ENCODE measurements at places on chromosomes 3 and 15.

GRCh38 chr3:88882121-88882520 lies 225.3 kb upstream of the EPHA3 start:
- DNase-seq: no peak

- DNase-seq: no peak
These were observed 1.4 kb downstream of the SLC41A3 start for GRCh38 chr3:126082362-126083137.

GRCh38 chr3:9193633-9194195 lies 55.7 kb downstream of the SRGAP3 start:
- DNase-seq: no peak

DNA sequence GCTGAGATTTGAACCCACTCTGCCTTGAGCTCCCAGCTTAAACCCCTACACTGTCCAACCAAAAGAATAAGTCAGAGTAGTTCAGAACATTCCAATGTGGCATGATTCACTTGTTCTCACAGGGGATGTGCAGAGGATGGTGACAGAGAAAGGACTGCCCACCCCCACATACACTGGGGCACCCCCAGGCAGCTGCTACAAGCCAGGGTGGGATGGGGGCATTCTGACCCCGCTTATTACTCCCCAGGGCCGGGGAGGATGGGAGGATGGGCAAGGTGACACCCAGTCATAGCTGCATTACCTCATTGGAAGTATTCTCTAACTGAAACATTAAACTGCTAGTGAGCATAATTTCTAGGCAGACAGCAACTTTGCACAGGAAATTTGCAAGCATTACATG lies 126.0 kb upstream of the PRR20G start:
- DNase-seq: no peak

- no peak for DNase-seq
These were observed 1268.9 kb downstream of the OTOL1 start for GRCh38 chr3:162765524-162765923.

GRCh38 chr3:160709477-160710182 lies 32.7 kb downstream of the ARL14 start:
- no peak for DNase-seq

GRCh38 chr3:48851407-48851806 lies 3.7 kb upstream of the PRKAR2A start:
- DNase-seq: no peak

DNA sequence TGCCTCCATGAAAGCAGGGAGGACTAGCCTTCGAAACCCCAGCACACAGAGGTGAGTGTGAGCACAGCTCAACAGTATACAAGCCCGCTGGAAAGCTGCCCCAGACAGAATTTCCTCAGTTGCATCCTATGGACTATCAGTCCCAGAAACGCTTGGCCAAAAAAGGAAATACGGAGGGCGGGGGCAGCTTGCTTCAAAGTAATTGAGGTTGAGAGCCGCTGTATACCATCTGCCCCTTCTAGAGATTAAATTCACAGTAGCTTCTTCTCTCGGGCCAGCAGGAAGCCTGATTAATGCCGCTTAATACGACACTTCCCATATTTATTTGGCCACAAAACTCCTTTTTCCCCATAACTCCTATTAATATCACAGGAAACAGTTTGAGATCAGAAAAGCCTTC lies 88.7 kb downstream of the LIPC start:
- DNase-seq: no peak

DNA sequence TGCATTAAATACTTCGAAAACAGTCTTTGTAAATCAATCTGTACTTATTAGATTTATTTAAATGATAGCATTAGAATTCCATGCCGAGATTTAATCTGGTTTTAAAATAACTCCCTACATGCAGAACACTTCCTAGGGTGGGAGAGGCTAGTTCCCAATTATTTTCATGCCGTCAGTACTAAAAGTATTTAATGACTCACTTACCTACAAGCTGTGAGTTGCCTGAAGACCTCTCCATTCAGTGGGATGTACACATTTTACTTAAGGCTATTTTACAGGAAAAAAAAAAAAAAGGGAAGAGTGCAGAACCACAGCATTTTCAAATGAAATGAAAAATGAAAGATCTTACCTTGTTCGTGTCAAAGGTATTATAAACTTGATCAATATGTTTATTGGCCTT lies 469 bp downstream of the GUCA1C start:
- no peak for DNase-seq

GRCh38 chr3:192419312-192419711 lies 308.0 kb downstream of the FGF12 start:
- no peak for DNase-seq

DNA sequence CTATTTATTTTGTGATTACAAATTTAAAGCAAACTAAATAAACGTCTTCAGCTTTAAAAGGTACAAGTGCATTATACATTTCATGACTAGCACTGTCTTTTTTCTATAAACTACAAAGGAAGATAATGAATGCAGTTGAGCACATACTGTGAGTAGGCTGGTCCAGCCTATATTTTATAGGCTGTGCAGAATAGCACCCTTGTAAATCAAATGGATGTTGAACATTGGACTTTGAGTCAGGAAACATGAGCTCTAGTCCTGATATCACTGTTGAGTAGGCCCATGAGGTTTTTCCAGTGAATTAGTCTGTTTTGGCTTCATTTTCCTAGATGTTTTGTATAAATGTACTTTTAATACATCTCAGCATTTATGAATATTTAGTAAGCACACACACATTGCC lies 447.3 kb upstream of the KCNMB2 start:
- no peak for DNase-seq

- DNase-seq: no peak
These were observed 43.5 kb upstream of the UBE2E1 start for GRCh38 chr3:23762214-23762613.

DNA sequence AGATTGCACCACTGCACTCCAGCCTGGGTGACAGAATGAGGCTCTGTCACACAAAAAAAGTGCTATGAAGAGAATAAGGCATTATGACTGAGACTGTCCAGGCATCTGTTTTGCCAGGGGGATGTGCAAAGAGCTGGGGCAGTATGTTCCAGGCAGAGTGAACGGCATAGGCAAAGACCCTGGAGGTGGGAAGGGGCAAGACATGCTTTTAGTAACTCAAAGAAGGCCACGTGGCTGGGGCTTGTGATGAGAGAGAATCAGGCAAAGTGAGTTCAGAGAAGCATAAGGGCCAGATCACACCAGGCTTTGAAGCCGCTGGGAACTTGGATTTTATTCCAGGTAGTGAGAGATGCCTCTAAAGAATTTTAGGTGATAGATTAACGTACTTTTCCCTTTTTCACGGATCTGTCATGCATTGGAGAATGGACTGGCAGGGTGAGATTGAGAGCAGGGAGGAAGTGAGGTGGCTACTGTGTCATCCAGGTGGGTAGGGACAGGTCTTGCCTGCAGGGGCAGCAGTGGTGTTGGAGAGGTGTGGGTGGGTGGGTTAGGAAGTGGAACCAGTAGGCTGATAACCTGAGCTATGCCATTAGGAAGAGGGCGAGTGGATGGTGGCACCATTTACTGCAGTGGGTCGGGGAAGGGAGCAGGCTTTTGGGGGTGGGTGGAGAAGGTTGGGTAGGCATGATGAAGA lies 31.7 kb downstream of the ATP2B2 start:
- DNase-seq: no peak

GRCh38 chr3:122004107-122004506 lies 17.9 kb downstream of the ILDR1 start:
- no peak for DNase-seq

DNA sequence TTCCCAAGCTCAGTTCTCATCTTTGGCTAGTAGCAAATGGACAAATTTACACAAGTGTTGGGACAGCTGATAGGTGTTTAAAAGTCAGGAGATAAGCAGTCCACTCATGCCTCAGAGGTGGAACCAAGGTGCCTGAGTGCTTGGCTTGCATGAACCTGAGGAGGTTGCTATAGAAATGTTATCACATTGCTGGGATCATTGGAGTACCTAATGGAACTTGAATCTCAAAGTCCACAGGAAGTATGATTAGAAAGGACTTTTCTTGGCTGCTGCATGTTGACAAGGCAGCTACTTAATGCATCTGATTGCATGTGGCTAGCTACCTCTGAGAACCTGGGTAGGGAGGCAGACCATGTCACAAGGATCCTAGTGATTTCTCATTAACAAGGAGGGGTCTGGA lies 39.5 kb upstream of the C3orf80 start:
- no peak for DNase-seq

DNA sequence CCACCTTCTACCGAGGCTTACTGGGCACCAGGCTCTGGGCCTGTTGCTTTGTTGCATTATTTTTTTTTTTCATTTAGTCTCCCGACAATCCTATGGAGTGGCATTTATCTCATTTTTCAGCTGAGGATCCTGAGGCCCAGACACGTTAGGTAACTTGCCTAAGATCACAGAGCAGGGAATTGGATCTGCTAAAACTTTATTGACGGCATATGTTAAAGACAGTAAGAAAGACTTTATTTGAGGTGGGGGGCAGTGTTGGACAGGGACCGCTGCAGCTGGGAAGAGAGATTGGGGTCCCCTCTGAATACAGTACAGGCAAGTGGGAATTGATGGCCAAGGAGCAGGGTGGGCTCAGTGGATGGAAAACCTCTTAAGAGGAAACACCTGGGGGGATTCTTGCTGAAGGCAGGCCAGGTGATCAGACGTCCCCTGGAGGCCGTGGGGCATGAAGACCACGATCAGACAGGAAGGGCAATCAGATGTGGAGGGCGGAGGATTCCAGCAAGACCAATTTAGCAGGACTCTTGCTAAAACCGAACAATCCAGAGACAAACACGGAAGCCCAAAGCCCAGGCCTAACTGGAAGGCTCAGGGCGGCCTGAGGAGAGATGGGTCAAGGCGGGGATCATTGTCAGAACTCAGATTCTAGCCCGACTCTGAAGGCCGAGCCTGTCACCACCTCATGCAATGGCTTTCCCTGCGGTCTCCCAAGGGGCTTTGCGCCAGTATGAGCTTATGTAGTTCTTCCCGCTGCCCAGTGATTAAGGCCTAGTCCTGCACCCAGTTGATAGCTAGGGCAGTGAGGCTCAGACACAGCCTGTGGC lies 53.7 kb downstream of the RGMA start:
- DNase-seq: no peak

DNA sequence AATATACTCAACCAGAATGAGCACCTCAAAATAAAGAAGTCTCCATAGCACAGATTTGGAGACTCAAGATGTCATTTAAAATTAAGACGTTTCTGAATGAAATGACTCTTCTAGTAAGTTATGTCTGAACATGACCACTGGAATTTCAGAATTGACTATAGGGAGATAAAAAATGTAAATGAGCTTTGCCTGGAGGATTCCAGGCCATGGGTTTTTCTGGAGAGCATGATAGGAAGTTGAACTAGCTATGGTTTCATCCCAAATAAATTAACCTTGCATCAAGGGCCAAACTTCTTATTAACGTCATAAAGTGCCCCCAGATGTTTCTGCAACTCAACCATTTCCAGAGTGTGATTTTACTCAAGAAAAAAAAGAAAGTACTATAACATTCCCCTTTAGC lies 222.6 kb upstream of the NR2F2 start:
- no peak for DNase-seq

DNA sequence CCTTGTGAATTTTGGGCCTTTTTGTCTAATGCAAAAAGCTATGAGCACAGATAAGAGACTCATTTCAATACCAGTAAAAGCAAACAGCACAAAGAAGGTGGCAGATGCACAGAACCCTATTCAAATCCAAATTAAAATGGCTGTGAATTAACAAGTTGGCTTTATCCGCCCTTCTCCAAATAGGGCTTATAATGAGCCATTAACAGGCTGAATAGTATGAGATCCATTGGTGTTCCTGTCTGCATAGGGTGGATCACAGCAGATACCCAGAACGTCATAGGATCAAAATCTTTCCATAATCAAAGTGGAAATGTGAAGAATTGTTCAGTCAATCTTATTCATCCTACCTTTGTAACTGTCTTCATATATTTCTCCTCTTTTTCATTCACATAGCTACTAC lies 282.4 kb upstream of the UMPS start:
- DNase-seq: no peak

DNA sequence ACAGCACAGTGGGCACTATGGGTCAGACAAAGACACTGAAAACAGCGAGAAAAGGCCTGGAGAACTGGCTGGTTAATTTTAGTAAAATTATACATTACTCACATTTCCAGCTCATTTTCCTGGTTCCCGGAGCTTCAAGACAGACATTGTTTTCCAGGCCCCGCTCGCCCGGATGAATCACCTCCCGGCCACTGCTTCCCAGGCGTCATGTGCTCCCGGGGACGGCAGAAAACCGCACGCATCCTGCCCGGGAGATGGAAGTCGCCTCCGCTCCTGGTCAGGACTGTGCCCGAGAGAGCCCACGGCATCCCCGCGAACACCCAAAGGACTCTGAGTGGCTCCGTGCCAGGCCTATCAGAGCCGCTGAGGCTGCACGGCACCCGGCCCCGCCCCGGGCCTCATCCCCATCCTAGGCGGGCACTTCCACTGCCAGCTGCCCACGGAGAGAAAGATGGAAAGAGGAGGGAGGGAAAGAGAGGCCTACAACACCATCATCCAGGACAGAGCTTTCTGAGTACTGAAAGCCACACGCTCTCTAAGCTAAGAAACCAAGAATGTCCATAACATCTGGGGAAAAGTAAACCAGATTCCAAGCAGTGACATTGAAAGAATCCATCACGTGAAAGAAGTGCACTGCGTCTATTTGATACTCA lies 75.1 kb downstream of the VGLL4 start:
- no peak for DNase-seq

GRCh38 chr15:79136434-79137046 lies 46.0 kb upstream of the RASGRF1 start:
- DNase-seq: no peak

- DNase-seq: no peak
These were observed 38.6 kb downstream of the TMED3 start for GRCh38 chr15:79349525-79349924.

GRCh38 chr15:38671675-38672254 lies 107.2 kb upstream of the RASGRP1 start:
- peak; percentile 89 for DNase-seq

DNA sequence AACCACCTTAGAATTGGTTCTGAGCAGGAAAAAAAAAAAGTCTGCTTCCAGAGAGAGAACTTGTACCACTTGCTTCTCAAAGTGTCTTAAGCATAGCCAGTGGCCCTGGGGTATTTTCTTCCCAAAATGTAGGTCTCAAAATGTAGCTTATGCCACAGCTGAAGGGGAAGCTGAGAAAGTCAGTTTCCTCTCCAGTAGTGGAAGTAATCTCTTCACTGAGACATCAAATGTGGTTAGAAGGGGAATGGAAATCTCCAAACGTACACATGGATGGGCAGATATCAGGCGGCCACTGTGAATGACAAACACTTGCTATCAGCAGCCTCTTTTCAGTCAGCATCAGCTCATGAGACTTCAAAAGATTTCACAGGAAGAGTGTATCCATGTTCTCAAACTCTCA lies 841.2 kb downstream of the TUSC7 start:
- no peak for DNase-seq

DNA sequence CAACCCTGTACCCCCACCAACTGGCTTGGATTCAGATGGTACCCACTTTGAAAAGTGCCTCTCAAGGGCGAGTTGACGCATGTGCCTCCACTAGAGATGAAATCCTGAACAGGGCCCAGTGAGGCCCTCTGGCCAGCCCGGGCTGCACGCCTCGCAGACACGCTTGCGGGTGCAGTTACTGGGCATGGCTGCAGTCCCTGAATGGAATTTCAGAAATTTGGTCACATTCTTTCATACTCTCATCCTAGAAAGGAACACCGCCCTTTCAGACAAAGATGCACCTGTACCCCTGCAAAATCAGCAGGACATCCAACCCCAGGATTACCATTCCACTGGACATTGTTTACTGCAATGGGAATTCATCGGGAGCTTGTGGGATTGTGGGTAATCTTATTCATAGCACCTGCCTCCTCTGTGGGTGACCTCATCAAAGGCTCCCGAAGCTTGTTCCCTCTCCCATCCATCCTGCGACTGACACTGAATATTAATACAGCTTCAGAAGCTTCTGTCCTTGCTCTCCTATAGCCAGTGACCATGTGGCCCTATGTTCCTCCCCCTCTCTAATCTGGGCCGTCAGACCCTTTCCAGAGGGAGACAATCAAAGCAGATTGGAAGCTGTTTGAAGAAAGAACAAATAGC lies 42.5 kb upstream of the TPM1 start:
- no peak for DNase-seq
